Posterior cingulate gyrus (tissue), 11 donors: ENCODE measurements at places on chromosomes 7 and 10.

GRCh38 chr7:140005754-140006503 lies 56.8 kb downstream of the PARP12 start:
- no peak for DNase-seq

GRCh38 chr10:101485207-101485606 lies 102.8 kb downstream of the POLL start:
- no peak for DNase-seq

- no peak for DNase-seq
These were observed 14.6 kb upstream of the INSYN2A start for GRCh38 chr10:127210936-127211466.

- no peak for DNase-seq
These were observed 75.1 kb downstream of the EXOC6 start for GRCh38 chr10:92923416-92923815.

- no peak for DNase-seq
These were observed 51.0 kb downstream of the ABCB5 start for GRCh38 chr7:20666444-20666843.

GRCh38 chr7:77930496-77930895 lies 131.9 kb downstream of the PHTF2 start:
- DNase-seq = no peak

- DNase-seq = no peak
These were observed 364.2 kb downstream of the ANKRD30A start for GRCh38 chr10:37489658-37490003.

- no peak for DNase-seq
These were observed 14.0 kb upstream of the ITGB8 start for GRCh38 chr7:20316706-20317105.

DNA sequence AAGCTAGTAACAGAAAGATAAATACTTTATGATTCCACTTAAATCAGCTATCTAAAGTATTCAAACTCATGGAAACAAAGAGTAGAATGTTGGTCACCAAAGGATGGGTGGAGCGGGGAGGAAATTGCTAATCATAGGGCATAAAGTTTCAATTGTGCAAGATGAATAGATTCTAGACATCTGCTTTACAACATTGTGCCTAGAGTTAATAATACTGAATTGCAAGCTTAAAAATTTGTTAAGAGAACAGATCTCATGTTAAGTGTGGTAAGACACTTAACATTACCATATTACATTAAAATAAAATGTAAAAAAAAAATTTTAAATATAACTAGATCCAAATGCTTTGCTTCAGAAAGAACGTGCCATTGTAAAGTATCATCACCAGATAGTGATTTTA lies 411.1 kb upstream of the MBL2 start:
- DNase-seq = no peak

DNA sequence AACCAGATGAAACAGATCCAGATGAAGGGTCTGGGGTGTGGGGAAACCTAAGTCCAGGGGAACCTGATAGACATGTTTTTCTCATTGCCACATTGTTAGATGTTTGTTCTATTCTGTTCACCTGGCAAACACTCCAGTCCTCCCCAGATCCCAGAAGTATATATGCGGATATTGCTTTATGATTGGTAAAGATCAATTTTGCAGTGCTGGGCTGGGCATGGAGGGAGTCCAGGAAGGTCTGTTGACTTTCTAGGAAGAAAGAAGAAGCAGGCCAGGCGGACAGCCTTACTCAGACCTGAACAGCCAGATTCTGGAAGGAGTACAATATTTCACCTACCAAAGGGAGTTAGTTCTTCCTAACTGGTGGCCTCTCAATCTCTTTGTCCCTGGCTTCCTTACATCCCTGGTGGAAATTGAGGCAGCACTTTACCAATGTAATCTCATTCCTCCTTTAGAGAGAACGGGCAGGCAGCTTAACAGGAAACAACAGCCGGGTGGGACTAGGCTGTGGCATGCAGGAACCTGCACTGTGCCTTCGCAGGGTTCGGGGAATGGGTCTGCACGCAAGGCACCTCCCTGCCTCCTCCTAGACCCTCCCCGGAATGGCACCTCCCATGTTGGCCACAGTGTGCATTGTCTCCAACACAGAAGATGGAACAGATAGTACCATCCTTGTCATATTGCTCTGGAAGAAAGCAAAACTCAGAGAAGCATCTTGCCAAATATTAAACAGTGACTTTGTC lies 930 bp downstream of the GIMAP6 start:
- no peak for DNase-seq

GRCh38 chr10:105993609-105994008 lies 1170.9 kb downstream of the SORCS1 start:
- no peak for DNase-seq

DNA sequence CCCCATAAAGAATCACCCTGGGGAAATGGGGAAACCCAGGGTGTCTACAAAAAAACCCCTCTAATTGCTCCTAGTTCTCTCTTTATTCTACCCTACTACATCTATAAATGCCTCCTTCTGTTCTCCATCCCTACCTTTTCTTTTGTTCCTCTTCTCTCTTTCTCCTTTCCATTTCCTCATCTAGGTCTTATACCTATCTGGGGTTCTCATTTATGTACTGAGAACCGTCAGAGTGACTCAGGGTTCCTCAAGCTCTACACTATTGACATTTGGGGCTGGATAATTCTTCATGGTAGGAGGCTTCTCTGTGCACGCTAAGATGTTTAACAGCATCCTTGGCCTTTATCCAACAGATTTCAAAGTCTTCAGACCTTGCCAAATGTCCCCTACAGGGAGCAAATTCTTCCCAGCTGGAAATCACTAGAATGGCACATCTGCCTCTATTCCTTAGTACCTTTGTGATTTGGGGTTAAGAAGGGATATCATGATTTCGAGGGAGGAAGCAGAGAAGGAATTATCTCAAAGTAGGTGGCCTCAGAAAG lies 137.4 kb upstream of the PTN start:
- DNase-seq = no peak

GRCh38 chr10:26335574-26336093 lies 102.5 kb upstream of the APBB1IP start:
- no peak for DNase-seq

DNA sequence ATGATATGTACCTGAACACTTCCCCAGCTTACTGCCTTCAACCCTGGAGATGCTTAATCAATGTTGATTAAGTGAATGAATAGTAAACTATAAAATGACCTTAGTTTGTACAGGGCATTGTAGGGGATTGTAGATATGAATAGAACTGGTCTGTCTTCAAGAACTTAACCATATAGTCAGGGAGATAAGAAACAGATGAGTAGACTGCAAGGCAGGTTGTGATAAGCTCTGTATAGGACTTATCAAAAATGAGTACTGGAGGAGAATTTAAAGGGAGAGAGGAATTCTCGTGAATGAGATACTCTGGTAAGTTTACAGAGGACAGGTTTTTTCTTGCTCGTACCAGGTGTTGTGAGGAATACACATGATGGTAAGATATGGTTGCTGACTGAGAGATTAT lies 27.6 kb downstream of the SGPL1 start:
- DNase-seq = no peak

- no peak for DNase-seq
These were observed 967 bp downstream of the ADARB2 start for GRCh38 chr10:1736144-1736971.

- DNase-seq = no peak
These were observed 141.3 kb downstream of the SUGCT start for GRCh38 chr7:40276061-40276460.

DNA sequence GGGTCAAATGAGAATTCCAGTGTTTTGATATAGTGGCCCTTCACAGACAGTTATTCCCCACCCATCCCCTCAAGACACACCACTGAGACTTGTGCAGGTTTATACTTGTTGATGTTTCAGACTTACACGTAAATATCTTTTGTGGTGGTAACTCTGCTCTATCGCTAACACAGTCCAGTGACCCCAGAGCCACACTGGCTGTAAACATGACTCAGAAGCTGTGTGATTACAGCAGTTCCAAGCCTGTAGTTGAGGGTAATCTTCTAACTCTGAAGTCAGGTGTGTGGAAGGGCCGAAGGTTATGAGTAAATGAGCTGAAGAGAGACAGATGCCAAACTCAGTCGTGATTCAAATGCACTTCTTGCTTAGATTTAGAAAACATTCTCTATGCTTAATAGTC lies 19.4 kb downstream of the NOBOX start:
- DNase-seq = no peak
